Activated T-cell treated with anti-CD3 and anti-CD28 coated beads, Interleukin-2, amount 50 U/mL, for 72 hours (primary cell): ENCODE measurements at places on chromosomes 7 and 10. TPM values are rescaled to one million over a fixed set of nuclear protein-coding genes. Genes with fewer than 3 reads are reported as not detected.

DNA sequence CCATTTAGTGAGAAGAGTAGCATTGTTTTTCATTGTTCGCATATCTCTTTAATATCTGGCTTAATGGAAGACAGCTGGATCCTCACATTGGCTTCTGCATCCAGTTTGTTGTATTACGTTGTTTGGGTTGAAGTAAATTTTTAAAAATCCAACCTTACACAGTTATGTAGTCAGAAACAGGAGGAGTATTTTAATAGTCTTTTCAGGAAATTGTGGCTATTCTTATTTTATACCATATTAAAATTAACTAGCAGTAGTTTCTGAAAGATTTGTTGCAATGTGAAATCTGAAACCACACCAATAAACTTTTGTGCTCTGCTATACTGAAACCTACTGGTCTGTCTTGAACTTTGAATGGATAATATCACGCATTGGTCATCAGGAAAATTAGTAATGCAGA is 27.9 kb downstream of the MYPN start:
- no peak for DNase-seq

- no peak for DNase-seq
These were observed 69.8 kb downstream of the PRKAG2 start for GRCh38 chr7:151806952-151807775.

DNA sequence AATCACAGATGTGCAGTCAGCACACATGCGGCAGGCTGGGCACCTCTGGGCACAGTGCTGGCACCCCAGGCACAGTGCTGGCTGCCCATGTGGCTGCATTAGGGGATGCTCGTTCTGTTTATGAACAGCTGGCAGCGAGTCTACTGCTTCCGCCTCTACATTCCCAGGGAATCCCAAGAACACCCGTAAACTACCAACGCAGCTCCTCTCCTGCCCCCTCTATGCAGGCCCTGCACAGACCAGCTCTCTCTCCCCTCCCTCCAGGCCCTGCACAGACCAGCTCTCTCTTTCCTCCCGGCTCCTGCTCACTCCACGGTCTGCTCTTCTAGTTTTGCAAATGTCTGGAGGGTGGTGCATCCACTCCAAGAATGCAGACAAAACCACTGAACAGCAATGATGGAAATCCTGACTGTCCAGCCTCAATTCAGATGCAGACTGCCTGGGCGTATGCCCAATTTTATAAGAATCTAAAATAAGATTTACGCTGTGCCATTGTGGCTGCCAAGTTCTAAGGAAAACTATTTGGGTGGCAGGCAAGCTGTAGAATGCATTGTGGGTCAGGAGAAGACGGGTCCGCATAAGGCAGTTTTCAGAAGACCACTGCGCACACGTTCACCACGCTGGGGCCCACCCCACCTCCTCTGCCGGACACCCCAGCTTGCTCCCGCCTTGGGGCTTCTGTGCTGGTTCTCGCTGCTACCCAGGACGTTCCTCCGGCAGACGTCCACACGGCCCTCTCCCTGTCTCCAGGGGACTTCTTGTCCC is 234.6 kb downstream of the ZMYND11 start:
- DNase-seq, result no peak

- no peak for DNase-seq
These were observed 30.5 kb upstream of the PWWP2B start for GRCh38 chr10:132366499-132366898.

GOLGA7B gene
- 0.83 TPM for total RNA-seq

NPSR1 gene
- total RNA-seq, result not detected
